ENCODE measurements at places on chromosomes 11 and 22.

- DNase-seq, result no peak
Measured at GRCh38 chr11:117392979-117393378, 65.3 kb downstream of the CEP164 start.

- DNase-seq, result no peak
Measured at GRCh38 chr11:35579557-35580396, 38.5 kb upstream of the FJX1 start.

DNA sequence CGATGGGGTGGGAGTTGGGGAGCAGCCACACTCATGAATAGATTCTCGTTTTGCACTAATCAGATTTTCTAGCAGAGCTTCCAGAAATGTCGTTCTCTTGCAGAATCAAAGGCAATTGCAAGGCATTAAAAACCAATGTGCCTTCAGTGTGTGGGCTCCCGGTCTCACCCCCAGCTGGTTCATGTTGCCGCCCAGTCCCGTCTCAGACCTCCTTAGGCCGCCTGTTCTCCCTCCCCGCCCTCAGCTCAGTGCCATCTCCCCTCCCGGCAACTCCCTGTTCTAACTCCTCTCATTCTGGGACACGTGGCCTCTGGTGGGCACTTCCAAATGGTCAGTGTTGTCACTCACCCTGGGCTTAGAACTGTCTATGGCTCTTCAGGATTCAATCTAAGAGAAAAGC, 42.5 kb upstream of the SMIM38 start:
- DNase-seq, result no peak

DNA sequence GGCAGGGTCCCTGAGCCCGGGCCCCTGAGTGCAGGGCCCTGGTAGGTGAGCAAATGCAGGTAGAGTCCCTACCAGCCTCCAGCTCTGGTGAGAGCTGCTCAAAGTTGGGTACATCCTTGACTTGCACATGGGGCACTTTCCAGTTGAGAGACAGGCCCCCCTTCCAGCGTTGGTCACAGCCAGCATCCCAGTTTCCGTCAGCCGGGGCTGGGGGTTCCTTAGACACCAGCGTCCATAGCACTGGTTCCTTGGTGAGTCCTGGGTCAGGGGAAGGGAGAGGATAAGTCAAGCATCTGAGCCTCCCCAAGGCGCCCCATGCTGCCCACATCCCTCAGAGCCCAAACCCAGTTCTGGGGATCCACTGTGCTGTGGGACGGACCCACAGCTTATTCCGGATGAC, 5.6 kb downstream of the PNPLA5 start:
- no peak for DNase-seq

DNA sequence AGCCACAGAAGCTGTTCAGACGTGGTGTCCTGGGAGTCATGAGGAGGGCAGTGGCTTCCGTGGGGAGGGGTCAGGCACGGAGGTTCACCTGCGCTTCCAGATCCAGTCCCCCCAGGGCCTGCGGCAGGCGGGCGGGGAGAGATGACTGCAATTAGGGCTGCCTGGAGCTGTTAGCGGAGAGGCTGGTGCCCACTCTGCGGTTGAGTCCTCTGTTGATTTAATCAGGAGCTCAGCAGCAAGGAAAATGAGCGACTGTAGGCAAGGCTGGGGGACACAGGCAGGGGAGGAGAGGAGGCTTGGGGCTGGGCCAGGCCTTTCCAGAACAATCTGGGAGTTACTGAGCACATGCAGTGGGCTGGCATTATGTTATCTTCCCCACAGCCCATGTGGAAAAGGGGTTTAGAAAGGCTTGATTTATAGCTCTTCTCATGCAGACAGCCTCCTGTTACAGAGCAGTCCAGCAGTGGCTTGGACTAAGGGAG, 13.1 kb downstream of the PLCB3 start:
- no peak for DNase-seq
